Neural cell (in vitro differentiated cells): ENCODE measurements at places on chromosomes 2 and 18. TPM values are rescaled to one million over a fixed set of nuclear protein-coding genes. Genes with fewer than 3 reads are reported as not detected.

Gene SOWAHC
- 5.8 and 6.2 TPM in 2 replicates for polyA plus RNA-seq

Gene SLC19A3
- 2.0 and 2.9 TPM in 2 replicates for polyA plus RNA-seq

Gene CROCC2
- polyA plus RNA-seq: 0.09 TPM in 1 of 2 replicates, not detected in the other

Gene SERPINB13
- not detected in 2 replicates for polyA plus RNA-seq

Gene OSR1
- not detected in 2 replicates for polyA plus RNA-seq

Gene NYAP2
- polyA plus RNA-seq: 0.98 and 1.1 TPM in 2 replicates

Gene CCDC74B
- 22.8 and 24.2 TPM in 2 replicates for polyA plus RNA-seq

Gene SPATA3
- polyA plus RNA-seq: not detected in 2 replicates

Gene HRH4
- polyA plus RNA-seq: 0.12 TPM in 1 of 2 replicates, not detected in the other

Gene ANKRD53
- polyA plus RNA-seq: not detected in 2 replicates

Gene MOGAT1
- not detected in 2 replicates for polyA plus RNA-seq

Gene TLX2
- not detected in 2 replicates for polyA plus RNA-seq

Gene TMEM198
- polyA plus RNA-seq: 39.3 and 44.0 TPM in 2 replicates

Gene MAP2
- 436 and 450 TPM in 2 replicates for polyA plus RNA-seq

Gene ANKRD62
- polyA plus RNA-seq: not detected in 2 replicates

Gene DYSF
- polyA plus RNA-seq: 0.04 TPM in 1 of 2 replicates, not detected in the other

Gene AGPS
- 29.9 and 31.0 TPM in 2 replicates for polyA plus RNA-seq

Gene GAL3ST2
- polyA plus RNA-seq: not detected in 2 replicates

Gene SERPINB7
- polyA plus RNA-seq: not detected in 2 replicates

Gene CPS1
- 0.25 and 0.58 TPM in 2 replicates for polyA plus RNA-seq

Gene ACAA2
- polyA plus RNA-seq: 6.3 and 9.8 TPM in 2 replicates

Gene REG1B
- polyA plus RNA-seq: not detected in 2 replicates

Gene CRYGC
- polyA plus RNA-seq: not detected in 2 replicates

Gene CTNNA2
- polyA plus RNA-seq: 184 and 194 TPM in 2 replicates

Gene ANKRD29
- 4.9 and 7.1 TPM in 2 replicates for polyA plus RNA-seq

Gene ITGAV
- polyA plus RNA-seq: 5.6 and 6.6 TPM in 2 replicates

Gene IL1RL2
- polyA plus RNA-seq: not detected in 2 replicates

Gene SMYD1
- polyA plus RNA-seq: not detected in 2 replicates

Gene PNKD
- polyA plus RNA-seq: 52.1 and 59.7 TPM in 2 replicates

Gene ZC3H8
- polyA plus RNA-seq: 22.6 and 26.5 TPM in 2 replicates

Gene HOXD13
- not detected in 2 replicates for polyA plus RNA-seq

Gene UCN
- polyA plus RNA-seq: 3.1 and 9.0 TPM in 2 replicates

Gene ASTL
- not detected in 2 replicates for polyA plus RNA-seq

Gene FIGN
- polyA plus RNA-seq: 0.71 and 1.0 TPM in 2 replicates

Gene DSEL
- polyA plus RNA-seq: 31.2 and 33.6 TPM in 2 replicates

Gene ABCG5
- 0.38 TPM in 1 of 2 replicates, not detected in the other for polyA plus RNA-seq
